Type B pancreatic cell (in vitro differentiated cells): ENCODE measurements at places on chromosomes 1 and 21. TPM values are rescaled to one million over a fixed set of nuclear protein-coding genes. Genes with fewer than 3 reads are reported as not detected.

CENPL gene
- 11.5 and 14.1 TPM in 2 replicates for total RNA-seq

SEMA6C gene
- 10.6 and 37.1 TPM in 2 replicates for total RNA-seq

NUDT4B gene
- total RNA-seq: 1.3 TPM in 1 of 2 replicates, not detected in the other

SUSD4 gene
- total RNA-seq: 4.3 and 7.0 TPM in 2 replicates

TRIM58 gene
- 0.17 and 0.81 TPM in 2 replicates for total RNA-seq

FOXD3 gene
- total RNA-seq: 0.12 and 0.70 TPM in 2 replicates

CD1E gene
- not detected in 2 replicates for total RNA-seq

KANK4 gene
- 5.9 and 11.3 TPM in 2 replicates for total RNA-seq

ZMPSTE24 gene
- total RNA-seq: 34.1 and 39.3 TPM in 2 replicates

TSPAN1 gene
- 22.2 and 27.6 TPM in 2 replicates for total RNA-seq

CNR2 gene
- total RNA-seq: not detected in 2 replicates

GOLT1A gene
- 7.0 and 9.7 TPM in 2 replicates for total RNA-seq

SHE gene
- 0.17 and 0.27 TPM in 2 replicates for total RNA-seq

ITLN2 gene
- 0.99 and 1.7 TPM in 2 replicates for total RNA-seq

USP48 gene
- 58.7 and 66.7 TPM in 2 replicates for total RNA-seq

RIPPLY3 gene
- 0.93 and 3.7 TPM in 2 replicates for total RNA-seq

WDR64 gene
- total RNA-seq: not detected in 2 replicates

PAPPA2 gene
- 0.87 and 2.5 TPM in 2 replicates for total RNA-seq

DUSP23 gene
- 24.0 and 37.7 TPM in 2 replicates for total RNA-seq

KCNJ15 gene
- total RNA-seq: 3.9 and 4.9 TPM in 2 replicates
